ENCODE measurements at places on chromosomes 4 and X.
A peak's percentile ranks its signal among the peaks of the same experiment; 100 is the strongest.

- DNase-seq: peak; percentile 6
Measured at GRCh38 chr4:137471895-137472294, 60.4 kb downstream of the PCDH18 start.

DNA sequence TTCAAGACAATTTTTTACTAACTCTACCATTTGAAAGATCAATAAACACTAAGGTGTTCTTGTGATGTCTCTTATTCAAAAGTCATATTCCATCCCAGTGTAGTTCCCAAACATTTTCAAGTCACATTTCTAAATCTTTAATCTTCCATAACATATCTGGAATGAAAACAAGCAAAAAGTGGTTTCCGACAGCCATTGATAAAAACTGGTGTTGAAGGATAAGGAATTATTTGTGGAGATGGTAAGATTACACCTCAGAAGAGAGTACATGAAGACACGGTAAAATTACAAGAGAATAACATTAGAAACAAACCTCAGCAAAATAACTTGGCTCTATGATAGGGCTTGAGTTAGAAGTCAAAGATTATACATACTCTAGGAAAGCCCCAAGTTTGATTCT, 4.3 kb downstream of the CHIC2 start:
- no peak for DNase-seq

GRCh38 chr4:82988323-82988832, 22.2 kb downstream of the LIN54 start:
- no peak for DNase-seq

GRCh38 chr4:39587881-39588280, 50.8 kb downstream of the SMIM14 start:
- no peak for DNase-seq

GRCh38 chr4:726838-727237, 21.2 kb downstream of the PCGF3 start:
- DNase-seq: no peak

DNA sequence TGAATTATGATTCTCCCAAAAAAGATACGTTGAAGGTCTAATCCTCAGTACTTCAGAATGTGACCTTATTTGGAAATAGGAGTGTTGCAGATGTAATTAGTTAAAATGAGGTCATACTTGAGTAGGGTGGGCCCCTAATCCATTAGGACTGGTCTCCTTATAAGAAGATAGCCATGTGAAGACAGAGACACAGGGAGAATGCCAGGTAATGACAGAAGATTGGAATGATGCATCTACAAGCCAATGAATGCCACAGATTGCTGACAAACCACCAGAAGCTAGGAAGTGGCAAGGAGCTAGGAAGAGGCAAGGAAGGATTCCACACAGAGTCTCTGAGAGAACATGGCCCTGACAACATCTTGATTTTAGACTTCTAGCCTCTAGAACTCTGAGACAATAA, 7.4 kb upstream of the RPS6KA3 start:
- DNase-seq: no peak

- no peak for DNase-seq
Measured at GRCh38 chrX:643911-644303, 13.3 kb downstream of the SHOX start.

- DNase-seq: no peak
Measured at GRCh38 chrX:65587616-65588526, 53.3 kb upstream of the LAS1L start.

DNA sequence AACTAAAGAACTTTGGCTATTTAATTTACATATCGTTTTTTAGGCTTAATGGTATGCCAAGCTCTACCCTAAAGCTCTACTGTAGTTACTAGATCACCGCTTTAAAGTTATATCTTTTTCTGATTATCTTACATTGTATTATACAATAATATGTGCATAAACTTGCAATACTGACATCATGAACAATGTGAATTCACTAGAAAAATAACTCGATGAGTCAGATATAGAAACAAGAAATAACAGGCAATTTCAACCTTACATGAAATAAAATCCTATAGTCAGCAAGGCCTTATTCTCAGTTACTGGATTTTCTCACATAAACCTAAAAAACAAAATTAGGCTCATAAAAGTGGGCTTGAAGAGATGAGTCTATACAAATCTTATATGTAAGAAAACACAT, 32.5 kb downstream of the PDGFC start:
- DNase-seq: no peak

GRCh38 chrX:35374116-35374515, 424.0 kb upstream of the MAGEB16 start:
- no peak for DNase-seq

DNA sequence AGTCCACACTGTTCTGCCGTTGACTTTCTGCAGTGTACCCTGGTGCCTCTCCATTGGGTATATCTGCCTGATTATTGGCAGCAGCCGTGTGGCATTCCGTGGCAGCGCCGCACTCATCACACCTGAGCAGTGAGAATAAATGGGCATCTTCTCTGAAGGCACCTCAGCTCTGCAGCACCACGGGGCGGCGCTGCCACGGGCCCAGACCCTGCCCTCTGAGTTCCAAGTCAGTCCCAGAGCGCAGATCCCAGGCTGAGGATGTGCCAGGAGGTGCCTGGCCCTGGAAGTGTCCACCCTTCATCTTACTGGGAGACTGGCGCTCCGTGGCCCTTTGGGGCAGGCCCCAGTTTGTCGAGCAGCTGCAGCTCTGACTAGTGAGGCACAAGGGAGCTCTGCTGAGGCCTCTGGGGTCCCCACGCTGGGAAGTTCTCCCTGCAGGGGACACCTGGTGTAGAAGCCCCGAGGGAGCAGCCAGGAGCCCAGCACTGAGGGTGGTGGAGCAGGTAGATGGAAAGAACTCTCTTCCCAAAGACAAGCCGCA, 36.6 kb downstream of the TRMT44 start:
- no peak for DNase-seq

GRCh38 chr4:156774422-156774821, 197.2 kb downstream of the PDGFC start:
- DNase-seq: peak; percentile 53

GRCh38 chr4:152531479-152531878, 4.4 kb downstream of the FBXW7 start:
- no peak for DNase-seq

DNA sequence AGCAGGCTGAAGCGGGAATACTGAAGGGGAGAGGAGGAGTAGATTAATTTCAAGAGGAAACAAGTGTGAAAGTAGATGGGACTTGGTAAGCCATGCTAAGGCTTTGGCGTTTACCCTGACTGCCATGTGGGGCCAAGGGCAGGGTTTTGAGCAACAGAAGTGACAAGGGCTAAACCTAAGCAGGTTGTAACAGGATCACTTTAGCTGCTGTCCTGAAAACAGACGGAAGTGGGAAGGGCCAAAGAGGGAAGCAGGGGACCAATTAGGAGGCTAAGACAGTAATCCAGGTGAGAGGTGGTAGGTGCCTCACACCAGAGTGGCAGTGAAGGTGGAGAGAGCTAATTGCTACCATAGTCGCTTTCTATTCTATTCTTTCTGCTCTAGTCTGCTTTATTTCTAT, 166.5 kb downstream of the PJA1 start:
- DNase-seq: no peak

DNA sequence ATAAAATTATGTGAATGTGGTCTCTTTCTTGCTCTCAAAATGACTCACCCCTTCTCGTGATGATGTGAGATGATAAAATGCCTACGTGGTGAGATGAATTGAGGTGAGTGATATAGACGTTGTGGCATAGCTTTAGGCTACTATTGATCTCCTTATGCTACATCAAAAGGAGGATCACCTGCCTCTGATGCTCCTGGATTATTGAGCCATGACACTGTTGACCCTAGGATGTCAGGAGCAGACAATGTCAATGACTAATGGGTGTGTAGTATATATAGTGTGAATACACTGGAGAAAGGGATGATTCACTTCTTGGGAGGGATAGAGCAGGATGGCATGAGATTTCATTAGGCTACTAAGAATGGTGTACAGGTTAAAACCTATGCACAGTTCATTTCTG, 210.7 kb upstream of the PRPS2 start:
- DNase-seq: peak; percentile 20

GRCh38 chr4:113504422-113504821, 257.1 kb downstream of the CAMK2D start:
- no peak for DNase-seq

DNA sequence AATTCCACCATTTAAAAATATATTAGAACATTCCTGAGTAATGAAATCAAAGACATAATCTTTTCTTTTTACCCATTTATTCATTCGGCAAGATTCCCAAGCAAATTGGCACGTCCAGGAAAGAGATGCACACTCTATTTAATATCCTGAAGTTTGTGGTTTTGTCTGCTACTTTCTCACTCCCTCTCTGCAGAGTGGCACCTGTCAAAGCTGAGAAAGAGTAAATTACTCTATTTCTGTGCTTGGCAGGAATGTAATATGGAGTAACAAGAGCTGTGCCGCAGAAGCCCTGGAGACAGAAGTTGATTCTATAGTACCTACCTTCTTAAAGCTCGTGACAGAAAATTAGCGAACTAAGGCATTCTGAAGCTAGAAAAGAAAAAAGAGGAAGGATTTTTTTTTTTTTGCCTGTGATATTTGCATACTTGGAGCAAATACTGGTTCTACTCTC, 5.5 kb downstream of the GSTCD start:
- DNase-seq: no peak

DNA sequence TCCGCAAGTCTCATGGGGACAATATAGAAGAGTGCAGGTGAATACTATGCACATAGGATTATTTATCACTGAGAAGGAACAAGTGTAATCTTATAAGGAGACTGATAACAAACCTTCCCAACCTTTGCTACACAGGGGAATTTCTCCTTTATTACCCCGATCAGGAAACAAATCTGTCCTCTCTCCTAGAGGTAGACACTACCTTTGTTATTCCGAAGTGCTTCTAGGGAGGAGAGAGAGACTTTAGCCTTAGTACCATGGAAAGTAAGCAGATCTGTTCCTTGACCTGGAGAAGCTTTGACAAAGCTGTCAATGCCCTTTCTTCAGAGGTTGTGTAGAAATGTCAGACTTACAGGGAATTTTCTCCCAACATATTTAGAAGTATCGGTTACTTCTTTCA, 475.5 kb downstream of the CCSER1 start:
- DNase-seq: no peak

GRCh38 chrX:24410514-24411189, 50.2 kb downstream of the SUPT20HL1 start:
- no peak for DNase-seq
